ENCODE measurements at places on chromosomes 7 and 10. TPM values are rescaled to one million over a fixed set of nuclear protein-coding genes. Genes with fewer than 3 reads are reported as not detected.

The NOS3 gene
- total RNA-seq: 1.2 TPM

GRCh38 chr10:110200503-110200902 lies 6.9 kb upstream of the MXI1 start:
- H3K4me1 ChIP-seq: no peaks in the 10 kb centered on the region
- no peak overlapping the region for H3K4me3 ChIP-seq
- DNase-seq: no peak
- H3K27me3 ChIP-seq: peaks cover 45% of the 10 kb centered on the region

The BAMBI gene
- total RNA-seq: 0.14 TPM

The ATOH7 gene
- not detected for total RNA-seq

GRCh38 chr7:44079331-44080021 lies 2.9 kb downstream of the POLM start:
- peaks cover 12% of the 10 kb centered on the region for H3K36me3 ChIP-seq
- DNase-seq: peak; percentile 55
- H3K27me3 ChIP-seq: no peaks in the 10 kb centered on the region

DNA sequence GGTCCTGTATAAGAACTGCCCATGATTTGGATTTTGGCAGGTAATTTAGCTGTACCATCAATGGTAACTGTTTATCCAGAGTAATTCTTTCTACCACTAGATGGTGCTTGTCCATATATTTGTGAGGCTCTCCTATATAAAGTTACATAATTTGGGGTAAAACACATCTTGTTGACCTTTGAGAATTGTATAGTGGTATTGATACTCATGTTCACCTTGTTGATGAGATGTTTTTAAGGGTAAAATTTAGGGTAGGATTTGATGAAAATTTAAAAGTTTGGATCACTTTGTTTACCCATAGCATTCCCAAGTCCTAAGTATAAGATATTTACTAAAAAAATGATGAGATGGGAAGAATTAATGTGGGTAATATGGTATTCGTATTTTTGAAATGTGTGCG lies 31.6 kb downstream of the ST7 start:
- no peak overlapping the region for H3K27ac ChIP-seq
- no peaks in the 10 kb centered on the region for H3K36me3 ChIP-seq
- no peaks in the 10 kb centered on the region for H3K27me3 ChIP-seq
- DNase-seq: no peak

The MOSPD3 gene
- 17.6 TPM for total RNA-seq

The CNNM2 gene
- total RNA-seq: 6.2 TPM

GRCh38 chr10:68132391-68132790 lies 23.1 kb downstream of the MYPN start:
- no peaks in the 10 kb centered on the region for H3K36me3 ChIP-seq
- H3K4me3 ChIP-seq: no peak overlapping the region

The BAIAP2L1 gene
- total RNA-seq: 0.76 TPM

- H3K36me3 ChIP-seq: no peaks in the 10 kb centered on the region
- peaks cover 22% of the 10 kb centered on the region for H3K27me3 ChIP-seq
- H3K4me1 ChIP-seq: no peaks in the 10 kb centered on the region
- H3K4me3 ChIP-seq: no peak overlapping the region
- H3K27ac ChIP-seq: no peak overlapping the region
Observed at GRCh38 chr10:107054469-107055156, 109.9 kb downstream of the SORCS1 start.

The GJD4 gene
- not detected for total RNA-seq

DNA sequence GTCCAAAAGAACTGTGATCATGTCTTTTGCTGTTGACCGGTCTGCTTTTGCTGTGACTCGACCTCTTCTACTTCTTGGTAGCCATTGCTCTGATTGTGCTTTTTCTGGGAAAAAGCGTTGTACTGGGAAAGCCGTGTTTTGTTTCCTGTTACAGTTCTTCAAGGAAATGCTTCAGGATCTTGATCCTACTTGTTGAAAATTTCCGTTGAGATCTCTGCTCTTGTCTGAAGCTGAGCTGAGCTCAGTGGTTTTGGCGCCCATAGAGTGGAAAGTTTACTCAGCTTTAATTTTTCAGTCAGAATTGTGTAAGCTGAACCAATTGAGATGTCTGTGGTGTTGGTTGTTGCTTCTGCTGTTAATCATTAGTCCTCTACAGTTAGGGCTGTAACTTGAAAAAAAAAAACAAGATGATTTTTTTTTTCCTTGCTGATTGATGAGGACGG lies 302.2 kb downstream of the CCDC3 start:
- H3K36me3 ChIP-seq: no peaks in the 10 kb centered on the region
- H3K4me1 ChIP-seq: peaks cover 28% of the 10 kb centered on the region
- H3K27ac ChIP-seq: peak overlapping the region; percentile 88
- DNase-seq: peak; percentile 74

GRCh38 chr7:21851559-21851967 lies 94.1 kb downstream of the CDCA7L start:
- H3K27me3 ChIP-seq: peaks cover 30% of the 10 kb centered on the region
- H3K4me3 ChIP-seq: no peak overlapping the region
- H3K27ac ChIP-seq: no peak overlapping the region
- no peak for DNase-seq
- H3K4me1 ChIP-seq: no peaks in the 10 kb centered on the region
- no peaks in the 10 kb centered on the region for H3K36me3 ChIP-seq

DNA sequence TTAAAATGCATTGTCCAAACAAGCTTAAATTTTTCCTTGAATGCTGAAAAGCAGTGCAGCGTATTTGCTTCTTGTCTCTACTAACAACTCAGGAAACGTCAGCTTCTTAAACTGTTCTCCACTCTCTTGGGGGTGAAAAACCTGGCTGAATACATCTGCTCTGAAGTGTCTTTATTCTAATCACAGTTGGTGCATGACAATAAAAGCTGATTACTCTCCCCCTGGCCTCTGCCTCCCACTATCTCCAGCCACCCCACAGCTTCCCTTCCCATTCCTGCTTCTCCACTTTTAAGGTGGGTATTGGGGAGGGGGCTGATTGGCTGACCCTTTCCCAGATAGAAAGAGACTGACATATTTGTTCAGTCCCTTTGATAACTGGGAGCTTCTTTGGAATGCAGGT lies 456.0 kb downstream of the SORCS1 start:
- H3K4me3 ChIP-seq: no peak overlapping the region
- H3K27me3 ChIP-seq: peaks cover 11% of the 10 kb centered on the region
- H3K36me3 ChIP-seq: no peaks in the 10 kb centered on the region

DNA sequence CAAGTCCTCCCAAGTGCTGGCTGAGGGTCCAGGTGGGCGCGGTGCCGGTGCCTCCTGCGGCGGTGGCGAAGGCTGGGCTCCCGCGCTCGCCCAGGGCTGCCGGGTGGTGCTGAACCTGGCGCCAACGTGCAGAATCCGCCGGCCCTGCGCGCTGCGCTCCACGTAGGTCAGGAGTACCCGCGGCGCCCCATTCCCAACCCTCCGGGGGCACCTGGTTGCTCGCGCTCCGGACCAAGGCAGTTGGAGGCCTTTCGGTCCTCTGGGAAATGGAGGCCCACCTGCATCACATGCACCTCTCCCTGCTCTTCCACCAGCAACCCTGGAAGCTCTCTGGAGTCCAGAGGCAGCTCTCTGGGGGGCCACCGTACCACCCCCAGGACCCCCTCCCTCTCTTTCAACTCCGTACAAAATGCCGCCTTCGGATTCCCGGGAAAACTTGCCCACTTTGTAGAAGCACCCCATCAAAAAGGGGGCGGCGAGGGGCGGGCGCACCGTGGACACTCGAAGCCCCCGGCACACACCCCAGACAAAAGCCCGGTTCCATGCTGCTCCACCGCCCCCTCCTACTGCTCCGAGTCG lies 745 bp downstream of the SLC16A9 start:
- H3K4me3 ChIP-seq: no peak overlapping the region
- no peaks in the 10 kb centered on the region for H3K4me1 ChIP-seq
- no peaks in the 10 kb centered on the region for H3K36me3 ChIP-seq
- no peak for DNase-seq

GRCh38 chr10:618229-618989 lies 71.1 kb downstream of the DIP2C start:
- H3K4me3 ChIP-seq: no peak overlapping the region
- H3K4me1 ChIP-seq: no peaks in the 10 kb centered on the region
- no peak for DNase-seq

- DNase-seq: no peak
- H3K36me3 ChIP-seq: peaks cover 17% of the 10 kb centered on the region
- H3K4me3 ChIP-seq: no peak overlapping the region
- H3K27ac ChIP-seq: no peak overlapping the region
- no peaks in the 10 kb centered on the region for H3K4me1 ChIP-seq
- no peaks in the 10 kb centered on the region for H3K27me3 ChIP-seq
Observed at GRCh38 chr10:101939729-101940128, 96.1 kb upstream of the KCNIP2 start.

DNA sequence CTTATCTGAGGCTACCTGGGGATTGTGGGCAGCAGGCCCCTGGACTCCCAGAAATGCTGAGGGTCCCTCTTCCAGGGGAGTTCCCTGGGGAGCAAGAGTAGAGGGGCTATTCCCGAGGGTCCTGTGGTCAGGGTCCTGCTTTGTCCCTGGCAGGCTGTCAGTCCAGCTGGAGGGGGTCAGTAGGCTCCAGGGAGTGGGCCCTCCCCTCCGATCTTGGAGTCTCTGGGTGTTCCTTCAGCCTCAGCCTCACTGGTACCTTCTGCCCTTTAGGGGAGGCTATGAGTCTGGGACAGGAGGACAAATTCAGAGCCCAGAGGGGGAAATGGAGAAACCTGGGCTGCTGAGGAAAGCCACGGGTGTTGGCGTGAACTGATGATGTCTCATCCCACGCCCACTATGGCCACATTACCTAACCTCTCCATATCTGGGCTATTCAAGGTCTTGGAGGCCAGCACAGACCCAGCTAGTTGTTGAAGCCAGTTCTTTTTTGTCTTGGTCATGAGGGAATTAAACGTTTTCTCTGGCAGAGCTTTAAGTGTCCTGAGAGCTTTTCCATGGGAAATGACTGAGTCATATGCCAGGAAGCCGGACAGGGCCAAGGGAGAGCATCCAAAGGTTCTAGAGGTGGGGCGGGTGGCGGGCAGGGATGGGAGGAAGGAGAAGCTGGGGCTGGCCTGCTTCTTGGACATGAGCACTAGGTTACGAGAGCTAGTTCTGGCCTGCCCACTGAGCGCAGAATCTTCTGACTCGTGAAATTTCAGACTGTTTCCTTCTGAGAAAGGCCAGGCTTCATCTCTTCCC lies 6.2 kb downstream of the CALHM2 start:
- H3K4me1 ChIP-seq: peaks cover 23% of the 10 kb centered on the region
- H3K27me3 ChIP-seq: no peaks in the 10 kb centered on the region
- peaks cover 6% of the 10 kb centered on the region for H3K36me3 ChIP-seq
- H3K4me3 ChIP-seq: no peak overlapping the region

DNA sequence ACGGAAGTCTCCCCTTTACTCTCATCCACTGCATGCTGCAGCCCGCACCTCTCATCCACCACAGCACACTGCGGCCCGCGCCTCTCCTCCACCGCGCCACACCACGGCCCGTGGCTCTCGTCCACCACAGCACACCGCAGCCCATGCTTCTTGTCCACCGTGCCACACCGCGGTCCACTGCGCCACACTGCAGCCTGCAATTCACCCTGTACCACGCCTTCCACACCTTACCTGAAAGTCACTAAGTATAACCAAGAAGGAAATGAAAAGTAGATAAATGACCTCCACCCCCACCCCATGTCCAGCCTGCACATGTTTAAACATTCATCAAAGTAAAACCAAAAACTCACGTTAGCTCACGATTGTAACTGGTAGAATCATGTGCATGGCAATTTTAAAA lies 176.1 kb downstream of the DIP2C start:
- no peak for DNase-seq
- H3K4me3 ChIP-seq: peak overlapping the region; percentile 76
- peaks cover 21% of the 10 kb centered on the region for H3K4me1 ChIP-seq
- H3K36me3 ChIP-seq: no peaks in the 10 kb centered on the region
- H3K27ac ChIP-seq: no peak overlapping the region
- H3K27me3 ChIP-seq: peaks cover 10% of the 10 kb centered on the region

The LANCL2 gene
- 28.2 TPM for total RNA-seq

- H3K27ac ChIP-seq: no peak overlapping the region
- H3K36me3 ChIP-seq: no peaks in the 10 kb centered on the region
- peaks cover 9% of the 10 kb centered on the region for H3K27me3 ChIP-seq
- DNase-seq: no peak
- no peak overlapping the region for H3K4me3 ChIP-seq
- H3K4me1 ChIP-seq: no peaks in the 10 kb centered on the region
Observed at GRCh38 chr10:71069909-71070666, 142.3 kb upstream of the UNC5B start.

DNA sequence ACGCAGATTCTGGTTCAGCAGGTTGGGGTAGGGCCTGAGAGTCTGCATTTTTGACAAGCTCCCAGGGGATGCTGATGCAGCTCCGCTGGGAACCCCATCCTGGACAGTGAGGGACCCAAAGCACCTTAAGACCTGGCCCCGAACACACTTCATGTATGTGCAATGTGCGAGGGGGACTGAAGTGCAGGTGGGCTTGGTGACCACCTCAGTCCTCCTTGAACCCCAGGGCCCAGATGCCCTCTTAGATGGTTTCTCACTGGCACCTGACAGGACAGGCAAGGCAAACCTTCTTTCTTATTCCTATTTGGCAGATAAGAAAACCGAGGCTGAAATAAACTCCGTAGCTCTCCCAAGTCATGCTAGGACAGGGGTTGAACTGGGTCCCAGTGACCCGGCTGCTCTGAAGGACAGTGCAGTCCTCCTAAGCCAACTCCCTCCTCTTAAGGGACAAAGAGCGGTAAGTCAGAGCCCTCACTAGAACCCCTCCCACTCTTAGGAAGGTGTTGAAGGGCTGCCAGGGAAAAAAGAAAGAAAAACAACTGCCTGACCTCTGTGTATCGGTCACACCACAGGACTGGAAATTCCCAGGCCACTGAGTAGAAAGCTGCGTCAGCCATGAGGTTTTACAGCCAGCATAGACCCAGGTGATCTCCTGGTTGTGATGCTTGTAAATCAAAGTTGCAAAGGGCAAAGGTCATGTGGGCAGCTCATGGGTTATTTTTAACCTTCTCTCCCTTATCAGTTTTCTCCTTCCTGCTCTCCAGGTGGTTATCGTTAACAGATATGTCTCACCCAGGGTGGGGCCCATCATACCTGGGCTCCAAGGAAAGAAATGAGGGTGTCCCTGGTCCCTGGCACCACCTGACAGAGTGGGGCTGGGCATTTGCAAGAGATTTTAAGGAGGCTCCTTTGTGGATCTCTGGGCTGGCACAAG lies 90.9 kb upstream of the SMNDC1 start:
- H3K4me1 ChIP-seq: peaks cover 44% of the 10 kb centered on the region
- DNase-seq: peak; percentile 83
- H3K36me3 ChIP-seq: peaks cover 5% of the 10 kb centered on the region
- H3K27me3 ChIP-seq: no peaks in the 10 kb centered on the region

DNA sequence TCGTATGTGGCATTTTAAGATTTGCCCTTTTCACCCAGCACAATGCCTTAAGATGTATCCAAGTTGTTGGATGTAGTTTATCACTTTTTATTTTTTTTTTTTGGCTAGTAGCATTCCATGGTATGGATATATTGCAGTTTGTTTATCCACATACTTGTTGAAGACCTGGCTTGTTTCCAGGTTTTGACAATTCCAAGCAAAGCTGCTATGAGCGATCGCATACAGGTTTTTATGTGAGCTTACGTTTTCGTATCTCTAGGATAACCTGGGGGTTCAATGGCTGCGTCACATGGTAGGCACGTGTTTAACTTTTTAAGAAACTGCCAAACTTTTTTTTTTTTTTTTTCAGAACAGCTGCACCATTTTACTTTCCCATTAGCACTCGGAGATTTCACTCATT lies 32.2 kb downstream of the BAIAP2L1 start:
- no peaks in the 10 kb centered on the region for H3K4me1 ChIP-seq
- H3K27ac ChIP-seq: no peak overlapping the region
- DNase-seq: no peak
- no peaks in the 10 kb centered on the region for H3K36me3 ChIP-seq
- H3K4me3 ChIP-seq: no peak overlapping the region

All from natural killer cell treated with Interleukin-12 subunit alpha and Interleukin-12 subunit beta and Interleukin-15 and Interleukin-18, amount 100 ng/mL, for 72 hours (primary cell).